ENCODE measurements at places on chromosomes 11 and 22.
A peak's percentile ranks its signal among the peaks of the same experiment; 100 is the strongest.

- DNase-seq = no peak
Observed at GRCh38 chr11:96680211-96681018, 290.6 kb downstream of the JRKL start.

- DNase-seq = no peak
Observed at GRCh38 chr11:23789200-23789853, 707.5 kb upstream of the LUZP2 start.

GRCh38 chr22:40392618-40393017, 22.2 kb downstream of the SGSM3 start:
- DNase-seq = no peak

DNA sequence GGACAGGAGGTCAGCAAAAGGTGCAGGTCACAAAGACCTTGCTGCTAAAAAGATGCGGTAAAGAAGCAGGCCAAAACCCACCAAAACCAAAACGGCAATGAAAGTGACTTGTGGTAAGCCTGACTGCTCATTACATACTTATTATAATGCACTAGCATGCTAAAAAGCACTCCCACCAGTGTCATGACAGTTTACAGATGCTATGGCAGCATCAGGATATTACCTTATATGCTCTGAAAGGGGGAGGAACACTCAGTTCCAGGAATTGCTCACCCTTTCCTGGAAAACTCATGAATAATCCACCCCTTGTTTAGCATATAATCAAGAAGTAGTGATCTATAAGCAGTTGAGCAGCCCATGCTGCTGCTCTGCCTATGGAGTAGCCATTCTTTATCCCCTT, 45.2 kb upstream of the SLC5A12 start:
- DNase-seq = no peak

- no peak for DNase-seq
Observed at GRCh38 chr22:28231441-28231840, 312.4 kb upstream of the PITPNB start.

DNA sequence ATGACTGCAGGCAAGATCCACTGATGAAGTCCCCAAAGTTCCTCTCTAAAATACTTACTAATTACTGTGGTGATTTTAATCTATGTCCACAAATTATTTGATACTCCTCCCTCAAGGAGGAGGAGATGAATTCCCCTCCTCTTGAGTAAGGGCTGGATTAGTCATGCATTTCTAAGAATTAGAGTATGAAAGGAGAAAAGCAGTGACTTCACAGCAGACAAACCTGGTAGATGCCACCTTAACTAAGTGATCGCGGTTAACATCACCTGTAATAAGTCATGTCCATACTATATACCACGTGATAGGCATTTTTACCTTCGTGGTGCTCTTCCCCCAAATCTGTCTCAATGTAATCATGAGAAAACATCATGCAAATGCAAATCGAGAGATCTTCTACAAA, 52.0 kb upstream of the TSPAN18 start:
- DNase-seq = no peak

DNA sequence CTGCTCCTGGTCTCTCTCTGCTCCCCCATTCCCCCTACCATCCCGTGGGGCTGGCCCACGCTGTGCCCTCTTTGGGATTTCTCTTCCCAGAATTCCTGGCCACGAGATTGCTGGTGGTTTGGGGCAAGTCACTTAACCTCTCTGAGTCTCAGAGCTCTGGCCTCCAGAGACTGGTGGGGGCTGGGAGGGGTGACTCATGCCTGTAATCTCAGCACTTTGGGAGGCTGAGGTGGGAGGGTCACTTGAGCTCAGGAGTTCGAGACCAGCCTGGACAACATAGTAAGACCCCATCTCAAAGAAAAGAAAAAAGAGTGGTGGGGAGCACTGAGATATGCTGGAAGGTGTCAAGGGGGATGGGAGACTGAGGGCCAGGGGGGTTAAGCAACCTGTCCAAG, 18.3 kb downstream of the OTUB1 start:
- DNase-seq = no peak

DNA sequence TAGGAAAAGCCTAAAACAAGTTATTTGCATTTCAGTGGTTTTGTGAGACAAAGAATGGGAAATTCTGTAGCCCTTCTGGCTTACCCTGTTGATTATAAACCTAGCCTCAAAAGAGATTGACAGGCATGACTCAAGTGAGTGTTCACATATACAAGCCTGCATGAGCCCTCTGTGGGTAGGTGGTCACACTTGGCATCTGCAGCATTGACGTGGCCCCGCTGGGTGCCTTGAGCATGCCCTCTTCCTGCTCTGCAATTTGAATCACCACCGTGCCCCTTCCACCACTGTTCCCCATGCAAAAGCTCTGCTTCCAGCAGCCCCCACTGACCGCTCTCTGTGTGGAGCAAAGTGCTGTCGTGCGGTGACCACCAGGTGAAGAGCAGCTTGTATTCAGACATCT, 21.0 kb upstream of the ADSL start:
- DNase-seq = no peak

GRCh38 chr11:86395061-86395551, 20.4 kb downstream of the CCDC81 start:
- no peak for DNase-seq

GRCh38 chr11:17954395-17955252, 58.2 kb downstream of the SERGEF start:
- DNase-seq = no peak

DNA sequence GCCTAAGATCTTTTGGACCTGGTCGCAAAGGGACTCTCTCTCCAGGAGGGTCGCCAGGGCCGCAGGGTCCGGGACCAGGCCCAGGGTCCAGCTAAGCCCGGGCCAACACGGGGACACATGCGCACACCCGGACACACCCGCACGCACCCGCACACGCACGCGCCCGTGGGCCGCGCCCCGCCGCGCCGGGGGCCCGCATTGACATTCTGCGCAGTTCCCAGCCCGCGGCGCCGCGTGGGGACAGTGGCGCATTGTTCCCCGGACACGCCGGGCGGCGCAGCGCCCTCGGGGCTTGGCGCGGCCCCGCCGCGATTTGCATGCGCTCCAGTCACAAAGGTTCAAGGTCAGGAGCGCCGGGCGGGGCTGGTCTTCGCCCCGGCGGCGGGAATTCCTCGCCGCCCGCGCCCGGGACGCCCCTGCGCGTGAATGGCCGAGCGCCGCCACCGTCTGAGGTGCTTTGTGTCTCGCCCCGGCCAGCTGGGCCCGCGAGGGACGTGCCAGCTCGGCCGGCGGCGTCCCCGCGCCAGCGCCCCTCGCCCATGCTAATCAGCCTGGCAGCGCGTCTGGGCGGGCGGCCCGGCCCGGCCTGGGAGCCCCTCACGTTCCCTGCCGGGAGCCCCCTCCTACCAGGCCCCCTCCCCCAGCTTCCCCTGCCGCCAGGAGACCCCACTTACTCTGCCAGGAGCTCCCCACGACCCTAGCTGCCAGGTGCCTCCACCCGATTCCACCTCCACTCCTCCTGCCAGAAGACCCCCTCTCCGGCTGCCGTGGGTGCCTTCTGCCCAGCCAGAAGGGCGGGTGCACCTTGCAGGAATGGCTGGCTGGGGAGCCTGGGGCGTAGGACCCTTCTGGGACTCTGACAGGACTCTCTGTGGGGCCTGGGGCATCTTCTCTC, 50.5 kb upstream of the WNT7B start:
- DNase-seq = peak; percentile 89

GRCh38 chr11:103079833-103080232, 12.1 kb downstream of the DCUN1D5 start:
- DNase-seq = no peak

DNA sequence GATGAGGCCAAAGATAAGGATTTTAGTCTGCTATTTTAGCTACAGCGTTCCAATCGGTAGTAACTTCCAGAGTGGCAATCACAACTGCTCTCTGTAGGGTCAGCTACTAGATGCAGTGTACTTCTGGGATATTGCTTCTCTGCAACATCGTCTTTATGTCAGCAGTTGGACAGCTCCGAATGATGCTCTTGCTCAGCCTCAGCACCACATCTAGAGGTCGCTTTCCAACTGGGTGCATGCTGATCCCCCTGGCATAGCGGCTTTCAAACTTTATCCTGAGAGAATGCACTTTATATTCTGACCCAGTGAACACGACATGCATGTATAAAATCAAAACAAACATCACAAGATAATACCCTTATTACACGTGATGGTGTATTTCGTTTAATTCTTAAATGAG, 219.6 kb downstream of the C11orf87 start:
- no peak for DNase-seq

DNA sequence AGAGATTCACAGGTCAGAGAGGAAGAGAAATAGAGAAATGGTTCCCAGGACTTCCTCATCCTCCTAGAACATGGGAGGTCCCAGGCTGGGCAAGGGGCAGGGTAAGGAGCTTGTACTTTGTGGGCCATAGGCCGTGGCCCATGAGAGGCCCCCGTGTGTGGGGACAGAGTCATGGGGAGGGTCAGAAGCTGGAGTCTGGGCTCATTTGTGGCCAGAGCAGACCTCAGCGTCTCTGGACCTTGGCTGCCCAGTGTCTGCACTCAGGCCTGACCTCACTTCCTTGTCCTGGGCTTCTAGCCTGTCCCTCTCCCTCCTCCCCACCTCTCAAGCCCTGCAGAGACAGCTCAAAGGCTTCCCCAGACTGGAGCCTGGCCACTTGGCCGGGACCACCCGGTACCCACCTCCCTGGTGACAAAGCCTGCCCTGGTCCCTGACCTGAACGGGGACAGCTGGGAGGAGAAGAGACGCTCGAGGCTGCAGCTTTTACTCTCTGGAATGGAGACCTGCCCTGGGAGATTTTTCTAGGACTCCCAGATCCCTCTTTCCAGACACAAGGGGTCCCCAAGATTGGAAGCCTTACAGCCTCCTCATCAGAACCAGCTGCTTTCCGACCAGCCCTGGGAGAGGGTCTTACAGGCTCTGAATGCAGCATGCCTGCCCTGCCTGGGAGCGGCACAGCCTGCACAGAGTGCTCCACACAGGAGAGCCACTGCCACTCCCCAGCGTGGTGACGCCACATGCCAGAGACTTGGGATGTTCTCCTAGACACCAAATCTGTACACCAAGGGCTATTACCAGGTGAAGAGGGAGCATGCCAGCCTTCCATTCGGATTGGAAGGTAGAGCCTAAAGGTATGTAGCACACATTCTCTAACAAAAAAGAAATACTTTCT, 569.0 kb upstream of the B3GAT1 start:
- no peak for DNase-seq

Data from substantia nigra (tissue), 51 donors.